ENCODE measurements at places on chromosomes 2 and 18.
A peak's percentile ranks its signal among the peaks of the same experiment; 100 is the strongest.

DNA sequence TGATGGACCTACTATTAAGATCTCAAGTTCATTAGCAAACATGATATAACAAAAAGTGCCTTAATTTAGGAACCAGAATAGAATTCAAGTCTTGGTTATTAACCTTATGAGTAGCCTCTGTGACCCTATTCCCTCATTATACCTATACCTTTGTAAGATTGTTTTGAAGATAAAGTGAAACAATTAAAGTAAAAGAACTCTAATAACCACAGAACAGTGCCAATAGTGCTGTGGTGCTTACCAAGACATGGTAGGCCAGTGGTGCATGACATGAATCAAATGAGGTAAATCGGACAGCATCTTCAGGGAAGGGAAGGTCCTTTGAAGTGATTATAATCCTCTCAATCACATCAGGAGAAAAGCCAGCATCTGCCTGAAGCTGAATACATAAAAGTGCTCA lies 36.4 kb downstream of the METTL4 start:
- no peak for DNase-seq

GRCh38 chr2:126664639-126665038 lies 8.7 kb downstream of the GYPC start:
- DNase-seq: no peak

DNA sequence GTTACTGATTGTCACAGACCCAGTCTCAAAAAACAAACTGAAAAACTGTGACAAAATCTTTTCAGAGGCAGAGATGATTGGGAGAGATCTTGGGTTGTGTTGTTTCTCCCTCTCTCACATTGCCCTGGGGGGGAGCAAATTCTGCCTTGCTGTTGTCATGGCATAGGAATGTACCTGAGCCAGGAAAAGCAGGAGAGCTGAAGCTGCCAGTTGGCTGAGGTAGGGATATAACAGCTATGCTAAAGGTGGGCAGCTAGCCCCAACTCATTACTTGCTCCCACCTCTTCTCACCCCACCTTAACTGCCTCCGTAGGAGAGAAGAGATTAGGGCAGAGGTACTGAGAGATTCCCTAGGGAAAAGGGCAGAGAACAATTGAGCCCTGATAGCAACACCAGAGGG lies 299.3 kb downstream of the OSR1 start:
- no peak for DNase-seq

GRCh38 chr2:28661589-28662001 lies 90.0 kb upstream of the PPP1CB start:
- DNase-seq: no peak

DNA sequence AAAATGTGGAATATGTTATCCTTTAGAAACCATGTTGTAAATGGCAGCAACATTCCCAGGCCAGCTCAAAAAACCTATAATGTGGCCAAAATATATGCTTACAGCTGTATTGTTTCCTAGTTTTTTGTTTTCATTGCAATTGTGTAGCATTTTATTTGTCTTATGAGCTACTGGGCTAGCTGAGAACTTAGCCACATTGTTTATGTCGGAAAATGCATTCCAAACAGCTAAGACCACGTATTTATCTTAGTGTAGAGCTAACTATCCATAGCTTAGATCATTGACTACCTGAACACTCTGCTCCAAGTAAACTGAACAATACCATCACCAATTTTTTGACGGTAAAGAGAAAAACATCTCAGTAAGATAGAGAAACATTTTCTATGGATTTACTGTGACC lies 38.4 kb downstream of the METAP1D start:
- DNase-seq: no peak

DNA sequence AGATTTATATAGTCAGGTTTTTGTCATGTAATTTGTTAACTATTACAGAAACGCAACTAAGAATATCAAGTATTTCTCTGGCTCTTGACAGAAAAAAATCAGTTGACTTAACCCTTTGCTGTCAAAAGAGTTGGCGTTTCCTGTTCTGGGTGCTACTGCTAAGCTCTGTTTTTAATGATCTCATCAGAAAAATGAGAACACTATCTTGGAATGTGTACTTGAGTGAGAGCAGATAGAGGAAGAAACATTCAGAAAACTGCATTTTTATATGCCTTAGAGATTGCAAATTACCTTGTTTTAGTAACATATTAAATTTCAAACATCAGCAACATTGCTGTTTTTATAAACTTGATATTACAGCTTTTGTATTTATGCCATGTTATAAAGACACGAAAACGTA lies 297.9 kb downstream of the RDH14 start:
- DNase-seq: no peak

GRCh38 chr2:191150600-191151330 lies at the start of gene STAT4:
Gene STAT4 (minus strand): TSS chr2:191150994. CDS start chr2:191148203, 2,791 bp downstream.
- DNase-seq: peak; percentile 82

GRCh38 chr18:26721854-26722564 lies 143.5 kb downstream of the AQP4 start:
- no peak for DNase-seq

DNA sequence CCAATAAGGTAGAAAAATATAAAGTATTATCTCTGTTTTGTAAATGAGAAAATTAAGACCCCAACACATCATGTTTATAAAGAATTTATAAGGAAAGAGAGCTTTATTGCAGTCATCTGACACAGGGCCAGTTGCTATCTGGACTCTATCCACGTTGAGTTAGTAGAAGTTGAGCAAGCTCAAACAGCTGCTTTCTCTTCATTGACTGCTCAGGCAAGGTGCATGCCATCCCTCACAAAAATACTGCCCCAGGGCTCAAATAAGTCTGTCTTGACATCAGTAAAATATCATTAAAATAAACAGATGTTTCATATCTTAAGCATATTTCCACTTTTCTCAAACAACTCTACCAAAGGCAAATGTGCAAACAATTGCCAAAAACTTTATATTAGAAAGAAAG lies 14.8 kb downstream of the COL5A2 start:
- no peak for DNase-seq

- DNase-seq: no peak
These were observed 3.5 kb upstream of the LAPTM4A start for GRCh38 chr2:20054931-20055330.

- DNase-seq: no peak
These were observed 44.0 kb downstream of the RNF138 start for GRCh38 chr18:32135625-32136024.

DNA sequence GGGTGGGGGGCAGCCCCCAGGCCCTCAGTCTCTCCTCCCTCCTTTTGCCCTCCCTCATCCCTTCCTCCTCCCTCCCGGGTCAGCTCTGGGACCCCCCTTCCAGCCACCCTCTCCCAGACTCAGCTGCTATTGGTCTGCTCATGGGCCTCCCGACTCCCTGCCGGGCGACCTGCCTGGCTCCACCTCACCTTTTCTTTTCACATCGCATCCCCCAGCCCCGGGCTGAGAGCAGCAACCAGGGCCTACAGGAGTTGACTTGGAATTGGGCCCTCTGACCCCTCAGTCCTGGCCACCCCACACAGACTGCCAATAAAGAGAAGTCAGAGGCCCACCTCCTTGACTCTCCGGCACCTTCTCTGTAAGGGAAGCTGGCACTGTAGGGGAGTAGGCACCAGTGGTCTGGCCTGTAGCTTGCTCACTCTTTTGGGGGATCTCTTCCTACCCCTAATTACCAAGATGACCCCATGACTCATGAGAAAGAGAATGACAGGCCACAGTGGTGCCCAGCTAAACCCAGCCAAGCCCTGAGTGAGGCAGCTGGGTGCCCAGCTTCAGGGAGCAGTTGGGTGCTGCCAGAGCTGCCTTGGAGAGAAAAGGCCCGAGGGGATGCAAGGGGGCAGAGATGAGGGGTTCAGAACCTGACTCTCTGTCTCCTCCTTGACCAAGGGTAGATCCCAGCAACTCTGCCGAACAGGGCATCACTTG lies 2.0 kb upstream of the ECEL1 start:
- DNase-seq: no peak

GRCh38 chr2:97654791-97655190 lies 8.9 kb downstream of the COX5B start:
- DNase-seq: no peak

- no peak for DNase-seq
These were observed 207.1 kb upstream of the SMAD2 start for GRCh38 chr18:48137374-48138081.

- DNase-seq: no peak
These were observed 53.1 kb downstream of the FIGN start for GRCh38 chr2:163682695-163683094.

DNA sequence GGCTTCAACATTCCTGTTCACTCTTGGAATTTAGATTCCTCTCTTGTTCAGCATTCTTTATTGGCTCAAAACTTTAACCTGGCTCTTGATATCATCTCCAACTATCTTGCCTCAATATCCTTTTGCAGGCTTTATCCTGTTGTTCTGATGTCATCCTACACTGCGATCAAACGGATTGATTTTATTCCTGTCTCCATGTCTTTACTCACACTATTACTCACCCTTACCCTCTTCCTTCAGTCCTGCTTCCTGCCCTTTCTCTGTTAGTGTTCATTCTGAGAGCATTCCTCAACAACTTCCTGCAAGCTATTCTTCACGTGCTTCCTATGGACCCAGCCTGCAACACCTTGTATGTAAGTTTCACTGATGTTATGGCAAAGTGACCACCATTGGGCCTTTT lies 264.7 kb downstream of the RNF152 start:
- no peak for DNase-seq

DNA sequence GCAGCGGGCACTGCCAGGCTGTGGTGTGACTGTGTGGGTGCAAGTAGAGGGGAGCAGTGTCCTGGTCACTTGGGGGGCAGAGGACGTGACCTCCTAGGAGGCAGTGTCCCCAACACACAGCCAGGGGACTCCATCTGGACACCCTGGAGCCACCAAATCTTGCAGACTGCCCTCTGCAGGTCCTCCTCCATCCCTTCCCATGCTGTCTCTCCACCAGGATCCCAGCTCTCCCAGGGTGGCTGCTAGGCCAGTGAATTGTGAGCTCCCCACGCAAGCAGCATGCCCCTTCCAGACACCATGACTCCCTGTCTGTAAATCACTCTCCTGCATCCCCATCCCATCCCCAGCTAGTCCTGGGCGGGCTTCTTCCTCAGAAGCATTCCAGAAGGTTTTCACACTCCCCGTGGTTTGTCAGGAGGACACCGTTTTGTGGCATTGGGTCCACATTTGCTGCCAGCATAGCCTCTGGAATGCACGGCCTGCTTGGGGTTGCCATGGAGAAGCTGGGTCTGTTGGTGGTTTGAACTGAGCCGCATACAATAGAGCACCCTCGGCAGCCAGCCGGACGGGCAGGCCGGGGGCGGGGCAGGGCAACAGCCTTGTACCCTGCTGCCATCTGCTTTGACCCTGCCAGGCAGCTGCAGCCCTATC lies 210.7 kb downstream of the KLHL29 start:
- DNase-seq: no peak

GRCh38 chr2:66273933-66274490 lies 160.9 kb upstream of the MEIS1 start:
- no peak for DNase-seq

DNA sequence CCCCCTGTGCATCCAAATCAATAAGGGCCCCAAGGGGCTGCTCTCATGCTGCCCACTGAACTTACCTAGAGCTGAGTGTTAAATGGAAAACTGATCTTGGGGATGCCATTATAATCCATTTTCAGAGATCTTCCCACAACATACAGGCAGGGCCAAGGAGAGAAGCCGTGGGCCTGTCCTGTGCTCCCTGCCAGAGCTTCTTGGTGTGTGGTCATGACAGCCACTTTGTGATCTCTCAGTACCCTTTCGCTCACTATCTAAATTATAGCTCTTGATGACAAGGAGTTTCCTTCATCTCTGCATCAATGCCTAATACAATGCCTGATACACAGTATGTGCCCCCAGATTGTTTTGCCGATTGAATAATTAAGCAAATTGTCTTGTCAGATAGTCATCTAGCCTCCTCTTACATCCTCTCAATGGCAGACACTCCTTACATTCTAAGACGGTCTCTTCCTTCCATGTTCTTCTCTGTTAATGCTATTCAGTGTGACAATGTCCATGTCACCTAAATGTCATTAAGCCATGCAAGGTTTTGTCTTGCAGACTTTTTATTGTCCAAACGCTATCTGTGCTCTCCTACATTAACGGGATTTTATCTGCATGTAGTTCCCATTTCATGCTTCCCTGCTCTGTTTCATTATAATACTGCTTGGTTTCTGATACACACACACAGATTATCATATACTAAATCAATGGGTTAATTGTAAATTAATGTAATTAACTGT lies 5.9 kb downstream of the CSRNP3 start:
- DNase-seq: no peak

- no peak for DNase-seq
These were observed 26.4 kb downstream of the IDH1 start for GRCh38 chr2:208228476-208228875.

- no peak for DNase-seq
These were observed 22.0 kb upstream of the NFATC1 start for GRCh38 chr18:79373736-79374135.

DNA sequence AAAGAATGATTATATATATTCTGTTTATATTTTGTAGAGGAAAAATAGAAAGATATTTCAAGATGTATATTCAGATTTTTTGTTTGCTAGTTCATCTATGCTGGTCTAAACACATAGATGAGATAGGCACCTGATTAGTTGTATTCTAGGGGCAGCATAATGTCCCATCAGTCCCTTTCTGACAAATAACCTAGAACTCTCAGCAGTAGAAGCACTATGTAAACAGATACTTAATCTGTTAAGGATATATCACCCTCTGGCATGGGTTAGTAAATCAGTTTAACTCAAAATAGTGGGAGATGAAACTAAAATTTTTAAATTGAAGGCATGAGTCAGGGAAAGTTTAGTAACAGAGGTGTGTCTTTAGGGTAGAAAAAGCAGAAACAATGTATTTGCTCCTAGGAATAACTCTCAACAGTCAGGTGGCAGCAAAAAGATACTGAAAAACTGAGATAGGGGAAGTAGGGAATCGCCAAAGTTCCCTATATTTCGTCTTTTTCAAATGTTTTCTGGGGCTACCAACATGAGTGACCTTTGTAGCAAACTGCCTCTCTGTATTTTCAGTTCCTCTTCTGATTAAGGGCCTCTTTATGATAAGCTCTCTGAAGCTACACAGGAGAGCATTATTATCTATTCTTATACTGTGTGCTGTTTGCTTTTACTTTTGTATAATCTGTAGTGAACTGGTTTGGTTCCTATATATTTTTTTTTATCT lies 5.7 kb downstream of the PPP1R1C start:
- DNase-seq: no peak

GRCh38 chr2:19667085-19667484 lies 234.7 kb downstream of the TTC32 start:
- DNase-seq: no peak

DNA sequence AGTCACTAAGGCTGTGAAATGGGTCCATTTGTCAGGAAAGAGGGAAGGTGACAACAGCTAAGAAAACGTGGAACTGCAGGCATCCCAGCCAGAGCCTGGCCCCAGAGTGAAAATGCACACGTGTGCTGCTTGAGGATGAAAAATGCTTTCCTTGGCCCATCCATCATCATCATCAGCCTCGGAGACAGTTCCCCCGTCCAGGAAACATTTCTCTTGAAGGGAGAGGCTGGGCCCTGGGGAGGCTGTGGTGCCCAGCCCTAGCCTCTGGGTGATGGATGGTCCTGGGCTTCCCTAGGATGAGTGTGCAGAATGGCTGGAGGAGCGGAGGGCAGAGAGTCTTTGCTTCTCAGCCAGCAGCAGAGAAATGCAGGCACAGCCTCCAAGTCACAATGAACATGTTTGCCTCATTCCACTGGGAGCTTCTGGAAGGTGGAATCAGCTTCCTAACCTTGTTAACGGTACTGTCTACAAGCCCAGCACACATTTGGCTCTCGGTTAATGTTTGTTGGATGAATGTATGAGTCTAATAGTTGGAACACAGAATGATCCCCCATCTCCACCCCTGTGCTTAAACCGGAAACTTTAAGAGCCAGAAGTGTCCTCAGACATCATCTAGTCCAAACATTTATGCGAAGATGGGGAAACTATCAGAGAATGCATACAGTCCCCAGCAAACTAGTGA lies 164.0 kb downstream of the RDH14 start:
- no peak for DNase-seq

- DNase-seq: no peak
These were observed 267.7 kb downstream of the ALPK2 start for GRCh38 chr18:58361212-58361611.

All from T-helper 22 cell (primary cell).